Epithelial cell of proximal tubule (primary cell): ENCODE measurements at places on chromosomes 4 and X. TPM values are rescaled to one million over a fixed set of nuclear protein-coding genes. Genes with fewer than 3 reads are reported as not detected.

GRCh38 chr4:85658766-85659439, 184.0 kb downstream of the ARHGAP24 start:
- no peak for DNase-seq

DNA sequence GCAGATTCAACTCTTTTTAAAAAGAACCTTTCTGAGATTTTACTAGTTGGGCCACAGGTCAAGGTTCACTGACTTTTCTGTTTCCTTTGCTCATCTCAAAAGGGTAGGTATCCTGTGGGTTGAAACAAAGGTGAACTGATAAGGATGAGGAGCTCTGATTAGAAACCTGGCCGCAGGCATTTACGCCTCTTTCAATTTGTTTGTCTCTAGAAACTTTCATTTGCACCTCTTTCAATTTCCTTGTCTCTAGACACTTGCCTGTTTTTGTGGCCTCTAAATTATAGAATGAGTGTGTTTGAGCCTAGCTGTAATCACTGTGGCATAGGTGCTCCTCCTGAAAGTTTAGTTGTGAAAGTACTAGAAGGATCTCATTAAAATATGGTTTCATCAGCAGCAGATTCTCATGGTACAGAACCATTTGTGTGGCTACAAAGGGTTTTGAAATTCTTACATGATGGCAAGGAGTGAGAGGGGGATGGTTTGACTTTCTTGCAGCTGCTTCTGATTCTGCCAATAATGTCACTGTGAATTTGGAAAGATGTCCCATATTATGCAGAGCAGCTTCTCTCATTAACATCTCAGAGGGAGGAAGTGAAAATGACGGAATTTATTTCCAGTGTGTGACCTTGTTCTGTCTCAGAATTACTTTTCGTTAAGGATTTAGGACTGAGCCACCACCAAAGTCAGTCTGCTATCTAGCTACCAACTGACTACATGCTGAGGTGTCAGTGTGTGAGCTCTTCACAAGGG, 142.2 kb downstream of the SH2D1A start:
- DNase-seq: no peak

DNA sequence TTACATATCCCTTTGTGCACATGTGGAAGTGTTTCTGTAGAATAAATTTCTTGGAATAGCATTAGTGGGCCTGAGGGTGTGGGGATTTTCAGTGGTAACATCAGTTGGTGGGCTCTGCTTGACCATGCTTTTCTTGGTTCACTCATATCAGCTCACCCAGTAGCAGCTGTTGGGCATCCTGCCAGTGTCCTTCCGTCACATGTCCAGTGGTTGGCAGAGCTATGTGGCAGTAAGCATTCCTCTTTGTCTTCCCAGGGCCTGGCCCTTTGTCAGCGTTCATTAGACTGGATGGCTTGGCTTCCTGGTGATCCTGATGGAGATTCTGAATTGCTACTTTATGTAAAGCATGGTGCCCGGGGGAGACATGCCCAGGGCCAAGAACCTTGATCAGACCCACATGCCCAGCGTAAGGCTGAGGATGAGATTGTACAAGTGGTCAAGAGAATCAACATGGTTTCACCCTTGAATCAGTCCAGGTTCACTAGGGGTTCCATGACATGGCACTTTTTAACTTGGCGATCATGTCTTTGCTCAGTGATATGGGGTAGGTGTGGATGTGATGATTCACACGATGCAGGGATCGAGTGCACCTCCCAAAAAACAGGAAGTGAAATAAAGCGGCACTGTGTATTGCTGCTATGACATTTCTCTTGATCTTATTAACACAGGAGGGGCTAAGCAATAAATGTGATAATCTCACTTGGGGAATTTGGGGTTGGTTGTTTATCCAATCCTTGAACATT, 72.1 kb upstream of the IGFBP7 start:
- no peak for DNase-seq

DNA sequence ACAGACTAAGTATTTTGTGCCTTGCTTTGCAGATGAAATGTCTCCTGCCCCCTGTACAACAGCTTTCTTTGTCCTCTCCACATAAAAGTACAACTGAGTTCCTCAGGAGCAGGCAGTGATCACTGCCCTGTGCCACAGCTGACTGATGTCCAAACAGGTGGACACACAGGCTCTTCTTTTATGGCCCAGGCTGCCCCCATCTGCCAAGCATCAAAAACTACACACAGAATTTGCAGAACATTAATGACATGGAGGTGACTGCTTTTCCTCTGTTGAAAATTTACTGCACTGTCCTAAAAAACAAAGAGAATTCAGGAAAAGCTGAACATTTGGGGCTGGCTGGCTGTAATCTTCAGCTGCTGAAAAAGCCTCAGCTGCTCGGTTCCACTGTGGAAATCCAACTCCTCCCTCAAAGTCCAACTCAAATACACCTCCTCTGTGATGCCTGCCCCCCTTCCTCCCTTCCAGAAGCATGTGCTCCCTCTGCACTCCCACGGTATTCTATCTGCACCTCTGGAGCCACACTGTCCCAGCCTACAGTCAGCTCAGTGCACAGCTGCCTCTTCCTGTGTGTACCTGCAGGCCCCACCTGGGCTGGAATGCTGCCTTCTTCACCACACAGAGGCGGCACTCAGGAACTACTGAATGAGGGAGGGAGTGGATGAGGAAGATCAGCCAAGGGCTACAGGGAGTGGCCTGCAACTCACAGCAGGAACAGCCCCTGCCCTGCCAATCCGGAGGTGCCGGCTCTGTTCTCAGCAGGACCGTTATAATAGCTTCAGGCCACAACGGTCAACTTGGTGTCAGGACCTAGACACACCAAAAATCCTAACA, 10.3 kb downstream of the AFAP1 start:
- no peak for DNase-seq

- DNase-seq: no peak
Observed at GRCh38 chr4:138181287-138181686, 60.9 kb downstream of the SLC7A11 start.

ADGRL3 gene
- total RNA-seq: 0.12 and 0.14 TPM in 2 replicates

CNKSR2 gene
- 1.4 and 3.4 TPM in 2 replicates for total RNA-seq

ARHGAP36 gene
- not detected in 2 replicates for total RNA-seq
